ENCODE measurements at places on chromosomes 13 and 19.
A peak's percentile ranks its signal among the peaks of the same experiment; 100 is the strongest.

DNA sequence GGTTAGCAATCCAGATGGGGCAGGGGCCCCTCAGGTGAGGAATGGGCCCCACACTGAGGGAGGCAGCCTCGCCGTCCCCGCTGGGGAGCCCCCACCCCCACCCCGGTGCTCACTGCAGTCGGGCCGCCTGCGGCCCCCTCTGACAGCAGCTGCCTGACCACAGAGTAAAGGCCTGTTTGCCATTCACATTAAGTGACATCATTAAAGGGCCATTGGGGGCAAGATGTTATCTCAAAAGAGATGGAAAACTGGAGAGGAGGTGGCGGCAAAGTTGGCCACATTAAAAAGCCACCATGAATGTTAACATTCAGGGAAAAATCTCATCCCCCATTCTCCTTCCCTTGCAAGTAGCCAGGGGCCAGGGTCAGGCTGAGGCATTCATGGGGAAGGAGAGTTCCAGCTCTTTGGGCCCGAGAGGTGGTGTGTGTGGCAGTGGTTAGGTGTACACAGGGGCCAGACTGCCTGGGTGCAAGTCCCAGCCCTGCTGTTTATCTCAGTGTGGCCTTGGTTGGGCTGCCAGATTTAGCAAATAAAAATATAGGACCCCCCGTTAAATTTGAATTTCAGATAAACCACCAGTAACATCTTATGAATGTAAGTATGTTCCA lies 20.9 kb downstream of the VSTM2B start:
- DNase-seq: no peak

- no peak for DNase-seq
These were observed 434.5 kb downstream of the PCDH9 start for GRCh38 chr13:66795636-66796035.

- no peak for DNase-seq
These were observed 54.8 kb downstream of the GATAD2A start for GRCh38 chr19:19460258-19460731.

- DNase-seq: no peak
These were observed 5.0 kb downstream of the APC2 start for GRCh38 chr19:1455002-1455335.

DNA sequence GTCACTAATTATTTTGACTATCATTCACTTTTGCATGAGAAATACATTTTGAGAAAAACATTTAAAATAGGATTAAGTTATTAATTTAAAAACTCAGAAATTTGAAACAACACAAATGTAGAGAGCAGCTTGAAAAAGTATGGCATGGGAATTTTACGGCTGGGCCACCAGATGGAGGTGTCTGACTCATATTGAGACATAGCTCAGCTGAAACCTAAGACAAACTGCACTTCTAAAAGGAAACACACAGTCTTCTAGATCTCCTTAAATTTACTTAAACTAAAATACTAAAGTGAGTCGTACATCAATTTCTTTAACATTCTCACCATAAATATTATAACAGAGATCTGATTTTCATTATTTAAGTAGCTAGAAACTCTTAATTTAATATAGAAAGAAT lies 41.9 kb upstream of the POSTN start:
- DNase-seq: peak; percentile 73

DNA sequence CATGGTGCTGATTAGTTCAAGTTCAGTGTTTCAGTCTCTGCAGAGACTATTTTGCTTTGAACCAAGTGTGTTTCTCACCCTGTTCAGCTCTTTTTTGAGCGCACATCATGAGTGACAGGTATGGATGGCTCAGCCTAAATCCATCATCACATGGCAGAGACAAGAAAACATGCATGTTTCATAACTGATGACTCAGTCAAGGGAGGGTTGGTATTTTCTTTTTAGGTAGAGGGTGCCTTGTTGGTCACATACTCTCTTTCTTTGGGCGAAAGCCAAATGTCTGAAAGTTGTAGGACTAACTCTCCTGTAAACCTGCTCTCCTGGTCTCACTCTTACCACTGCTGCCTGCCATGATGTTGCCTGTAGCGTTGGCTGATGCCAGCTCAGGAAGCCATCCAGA lies 48.1 kb upstream of the RAP2A start:
- DNase-seq: peak; percentile 30

GRCh38 chr19:2302319-2303210 lies 5.4 kb downstream of the LINGO3 start:
- peak; percentile 34 for DNase-seq

DNA sequence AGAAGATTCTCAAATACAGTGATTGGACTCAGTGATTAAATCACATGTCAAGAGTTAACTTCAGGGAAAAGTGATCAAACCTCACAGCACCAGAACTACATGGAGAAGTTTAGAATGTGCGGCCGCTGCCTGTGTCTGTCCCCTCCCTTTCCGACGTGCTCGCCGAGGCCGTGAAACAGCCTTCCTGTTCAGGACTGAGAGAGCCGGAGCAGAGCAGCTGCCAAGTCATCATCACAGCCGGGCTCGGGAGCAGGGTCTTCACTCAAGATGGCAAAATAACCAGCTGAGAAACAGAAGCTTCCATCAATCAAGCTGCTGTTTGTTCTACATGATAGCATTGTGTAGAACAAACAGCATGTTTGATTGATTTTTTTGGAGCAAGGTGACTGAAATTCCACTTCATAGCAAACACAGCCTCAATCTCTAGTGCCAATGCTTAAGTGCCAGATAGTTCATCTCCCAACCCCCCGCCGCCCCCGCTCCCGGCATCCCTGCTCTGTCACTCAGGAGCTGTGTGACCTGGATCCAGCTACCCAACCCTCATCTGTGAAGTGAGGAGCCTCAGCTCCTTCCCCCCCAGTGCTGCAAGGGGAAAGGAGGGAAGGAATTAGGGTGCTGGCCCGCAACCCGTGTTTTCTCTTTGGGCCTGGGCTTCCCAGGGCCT lies 70.6 kb downstream of the HSPH1 start:
- peak; percentile 47 for DNase-seq

DNA sequence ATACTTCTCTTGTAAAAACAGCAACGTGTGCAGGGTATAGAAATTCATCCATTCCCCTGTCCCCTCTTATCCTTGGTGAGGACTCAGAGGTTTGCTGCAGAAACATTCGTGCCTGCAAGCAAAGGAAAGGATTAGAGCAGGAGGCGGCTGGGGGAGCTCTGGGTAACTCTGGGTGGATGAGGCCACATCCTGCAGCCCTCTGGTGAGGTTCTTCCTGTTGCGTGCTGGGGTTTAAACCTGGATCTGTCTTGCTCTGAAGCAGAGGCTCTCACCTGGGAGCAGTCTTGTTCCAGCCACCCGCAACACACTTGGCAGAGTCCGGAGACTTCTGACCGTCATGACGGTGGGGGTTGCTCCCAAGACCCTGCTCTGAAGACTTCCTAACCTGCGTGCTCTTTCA lies 69.2 kb downstream of the ATP11A start:
- no peak for DNase-seq

DNA sequence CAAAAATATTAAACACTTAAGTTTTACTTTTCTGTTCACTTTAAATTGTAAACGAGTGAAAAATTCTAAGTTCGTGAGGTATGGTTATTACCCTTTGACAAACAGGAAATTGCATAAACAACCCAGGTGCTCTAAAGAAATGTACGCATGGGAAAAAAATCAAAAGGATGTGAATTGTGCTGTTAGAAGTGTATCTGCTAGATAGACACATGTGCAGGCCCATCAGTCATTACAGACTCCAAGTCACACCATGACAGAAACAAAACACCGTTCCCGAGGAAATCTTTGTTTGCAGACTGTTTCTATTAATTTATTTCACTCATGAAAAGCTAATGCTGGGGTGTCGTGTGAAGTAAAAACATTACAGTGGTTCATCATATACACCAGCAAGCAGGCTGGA lies 17.0 kb upstream of the DOCK9 start:
- no peak for DNase-seq

GRCh38 chr13:42533336-42533591 lies 40.7 kb upstream of the TNFSF11 start:
- DNase-seq: no peak

DNA sequence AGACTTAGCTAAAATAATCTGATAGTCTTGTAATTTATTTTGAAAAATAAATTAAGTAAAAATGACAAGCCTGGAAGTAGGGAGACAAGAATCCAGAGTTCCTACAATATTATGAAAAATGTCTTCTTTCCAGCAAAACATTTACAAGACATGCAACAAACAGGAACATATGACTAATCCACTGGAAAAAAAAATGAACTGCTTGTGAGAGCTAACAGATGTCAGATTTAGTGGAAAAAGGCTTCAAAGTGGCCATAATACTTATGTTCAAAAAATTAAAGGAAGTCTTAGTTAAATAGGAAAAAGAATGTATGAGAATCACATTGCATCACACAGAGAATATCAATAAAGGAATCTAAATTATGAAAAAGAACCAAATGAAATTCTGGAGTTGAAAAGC lies 2082.0 kb upstream of the PCDH20 start:
- DNase-seq: no peak

Data from fibroblast of skin of right biceps (primary cell).